ENCODE measurements at places on chromosomes 7 and 10.
A peak's percentile ranks its signal among the peaks of the same experiment; 100 is the strongest.

DNA sequence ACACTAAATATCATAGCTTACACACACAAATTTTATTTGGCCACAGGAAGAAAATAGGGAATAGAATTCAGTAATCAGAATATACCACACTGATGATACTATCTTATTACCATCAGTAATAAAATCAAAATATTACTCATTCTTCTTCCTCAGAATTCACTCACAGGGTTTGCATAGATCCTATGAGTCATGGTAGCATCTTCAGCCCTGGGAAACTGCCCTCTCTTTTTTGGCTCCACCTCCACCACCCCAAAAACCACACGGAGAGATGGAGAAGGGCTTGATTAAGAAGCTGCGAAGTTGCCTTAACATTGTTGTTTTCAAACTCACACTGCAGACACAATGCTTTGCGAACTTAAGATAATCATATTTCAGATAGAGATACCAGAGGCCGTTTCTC, 154.1 kb upstream of the AHR start:
- DNase-seq: peak; percentile 57

DNA sequence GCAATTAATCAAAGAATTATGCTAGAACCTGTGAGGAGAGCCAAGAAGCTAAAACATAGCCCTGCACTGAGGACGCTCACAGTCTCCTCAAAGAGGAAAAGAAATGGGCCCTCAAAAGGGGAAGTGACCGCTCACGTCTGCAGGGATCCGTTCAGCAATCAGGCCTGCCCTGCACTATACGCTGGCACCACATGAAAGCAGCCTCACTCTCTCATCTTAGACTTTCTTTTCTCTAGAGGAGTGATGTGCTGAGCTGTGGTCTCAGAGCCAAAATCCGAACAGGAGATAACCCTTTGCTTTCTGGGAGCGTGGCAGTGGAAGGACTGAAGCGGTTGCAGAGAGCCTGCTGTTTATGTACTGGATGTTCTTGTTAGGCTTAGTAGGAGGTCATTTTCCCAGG, 6.3 kb upstream of the IL2RA start:
- DNase-seq: no peak

DNA sequence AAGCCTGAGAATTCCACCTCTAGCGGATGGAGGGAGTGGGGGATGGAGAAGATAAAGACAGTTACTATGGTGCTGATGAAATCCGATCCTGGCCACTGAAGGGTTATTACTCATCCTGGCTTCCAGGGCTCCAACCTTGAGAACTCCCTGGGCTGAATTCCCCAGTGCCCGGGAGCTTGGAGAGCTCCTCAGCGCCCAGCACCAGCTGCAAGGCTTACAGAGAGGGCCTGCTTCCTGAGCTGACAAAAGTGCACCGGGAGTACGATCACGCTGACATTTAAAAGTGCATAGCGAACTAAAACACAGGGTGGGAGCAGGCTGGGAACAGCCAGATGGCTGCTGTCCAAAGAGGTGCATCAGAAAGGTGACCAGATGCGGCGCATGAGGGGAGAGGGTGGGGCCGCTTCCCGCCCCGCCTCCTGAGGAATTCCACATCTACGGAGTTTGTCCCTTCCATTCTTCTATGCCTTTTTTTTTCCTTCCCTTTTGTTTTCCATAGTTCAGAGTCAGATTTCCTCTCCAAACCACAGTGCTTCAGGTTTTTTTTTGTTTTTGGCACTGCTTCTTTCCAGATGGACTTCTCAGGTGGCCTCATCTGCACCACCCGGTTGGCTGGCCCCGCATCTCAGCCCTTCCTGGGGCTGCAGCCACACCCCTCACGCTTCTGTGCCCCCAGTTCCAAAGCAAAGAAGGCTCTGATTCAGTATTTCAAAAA, 62.4 kb upstream of the MKRN1 start:
- DNase-seq: no peak

- no peak for DNase-seq
Observed at GRCh38 chr10:133616371-133617130, 10.0 kb downstream of the FRG2B start.

GRCh38 chr7:25314094-25314730, 85.9 kb upstream of the NPVF start:
- no peak for DNase-seq

DNA sequence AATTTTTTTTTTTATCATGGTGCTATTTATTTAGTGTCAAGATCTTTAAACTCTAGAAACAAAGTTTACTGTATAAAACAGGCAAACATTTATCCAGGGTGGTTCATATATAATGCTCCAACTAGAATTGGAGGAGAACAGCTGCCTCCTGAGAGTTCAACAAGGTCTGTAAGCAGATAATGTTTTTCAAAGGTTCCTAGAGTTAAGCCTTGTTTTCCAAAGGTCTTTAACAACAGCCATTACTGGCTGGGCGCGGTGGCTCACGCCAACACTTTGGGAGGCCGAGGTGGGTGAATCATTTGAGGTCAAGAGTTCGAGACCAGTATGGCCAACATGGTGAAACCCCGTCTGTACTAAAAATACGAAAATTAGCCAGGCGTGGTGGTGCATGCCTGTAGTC, 316.7 kb downstream of the CCDC3 start:
- no peak for DNase-seq

DNA sequence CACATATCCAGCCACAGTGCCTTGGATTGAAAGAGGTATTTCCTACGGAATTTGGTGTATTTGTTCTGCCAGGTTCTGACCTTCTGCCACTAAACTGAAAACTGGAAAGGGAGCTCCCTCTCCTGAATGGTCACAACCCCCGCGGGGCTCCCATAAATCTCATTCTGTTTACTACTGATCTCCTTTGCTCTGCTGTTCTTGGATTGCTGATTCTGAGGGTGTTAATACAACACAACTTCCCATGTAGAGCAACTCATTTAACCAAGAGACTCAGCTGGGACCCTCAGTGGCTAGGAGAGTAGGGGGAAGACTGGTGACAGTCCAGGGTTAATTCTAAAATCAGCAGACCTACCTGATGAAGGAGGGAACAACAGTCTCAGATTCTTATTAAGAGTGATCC, 662.9 kb downstream of the INHBA start:
- DNase-seq: no peak

GRCh38 chr10:124592101-124592500, 130.5 kb downstream of the LHPP start:
- DNase-seq: no peak

GRCh38 chr10:14586901-14587300, 187.8 kb downstream of the FAM107B start:
- DNase-seq: peak; percentile 38

DNA sequence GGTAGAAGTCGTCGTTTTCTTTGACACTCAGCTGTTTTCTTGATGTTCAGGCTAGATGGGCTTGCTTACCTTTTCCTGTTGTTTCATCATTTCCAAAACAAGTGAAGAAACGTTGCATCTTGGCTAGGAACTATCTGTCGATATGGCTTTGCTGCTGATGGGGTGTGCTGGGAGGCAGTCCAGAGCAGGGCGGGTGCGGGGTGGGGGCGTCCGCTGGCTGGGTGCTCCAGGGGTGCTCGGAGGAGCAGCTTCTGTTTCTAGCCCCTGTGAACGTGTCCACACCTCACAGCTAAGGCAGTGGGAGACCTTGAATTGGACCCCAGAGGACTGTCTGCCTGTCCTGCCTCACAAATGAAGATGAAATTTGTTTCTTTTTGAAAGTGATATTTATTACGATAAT, 7.6 kb upstream of the SUN1 start:
- DNase-seq: no peak

- DNase-seq: no peak
Observed at GRCh38 chr7:147412782-147413556, 1177.6 kb upstream of the C7orf33 start.

GRCh38 chr10:127849224-127849623, 43.5 kb downstream of the CLRN3 start:
- DNase-seq: no peak

DNA sequence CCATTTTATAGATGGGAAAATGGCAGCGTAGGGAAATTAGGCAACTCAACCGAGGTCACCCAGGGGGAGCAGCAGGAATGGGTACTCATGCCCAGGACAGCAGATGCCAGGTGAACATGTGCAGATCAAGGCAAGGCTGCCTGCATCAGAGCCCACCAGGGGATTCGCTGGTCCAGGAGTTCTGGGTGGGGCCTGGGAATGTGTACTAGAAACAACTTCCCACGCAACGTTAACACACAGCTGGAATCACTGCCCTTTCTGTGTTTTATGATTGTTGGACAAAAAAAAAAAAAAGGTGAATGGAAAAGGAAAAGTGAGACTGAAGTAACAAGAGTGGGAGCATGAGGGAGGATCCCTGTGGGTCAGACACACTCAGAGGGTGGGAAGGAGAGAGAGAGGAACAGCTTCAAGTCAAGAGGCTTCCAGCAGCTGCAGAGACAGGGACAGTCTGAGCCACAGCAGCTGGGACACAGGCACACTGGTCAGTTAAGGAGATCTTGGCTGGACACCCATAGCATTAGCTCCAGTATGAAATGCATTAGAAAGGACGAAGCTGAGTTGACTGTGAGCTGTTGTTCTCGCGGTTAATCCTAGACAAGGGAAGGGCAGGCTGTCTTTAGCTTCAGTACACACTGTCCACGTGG, 187.9 kb upstream of the INHBA start:
- DNase-seq: no peak

DNA sequence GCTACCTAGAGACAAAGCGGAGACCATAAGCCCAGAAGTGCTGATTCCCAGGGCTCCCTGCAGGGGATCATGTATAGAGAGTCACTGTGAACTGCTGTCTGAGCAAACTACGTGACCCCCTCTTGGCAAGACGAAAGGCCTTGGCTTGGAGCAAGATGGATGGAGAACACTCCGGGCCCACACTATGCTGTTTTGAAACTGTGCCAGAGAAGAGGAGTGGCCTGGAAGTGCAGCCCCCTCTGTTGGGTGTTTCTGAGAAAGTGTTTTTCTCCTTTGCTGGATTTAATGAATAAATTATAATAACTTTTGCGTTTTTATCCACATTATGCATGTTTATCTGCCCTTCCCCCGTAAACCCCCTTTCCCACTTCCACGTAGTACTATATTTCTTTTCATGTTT, 639.3 kb upstream of the GALNT17 start:
- no peak for DNase-seq

- no peak for DNase-seq
Observed at GRCh38 chr7:7681936-7682329, 36.5 kb downstream of the RPA3 start.

DNA sequence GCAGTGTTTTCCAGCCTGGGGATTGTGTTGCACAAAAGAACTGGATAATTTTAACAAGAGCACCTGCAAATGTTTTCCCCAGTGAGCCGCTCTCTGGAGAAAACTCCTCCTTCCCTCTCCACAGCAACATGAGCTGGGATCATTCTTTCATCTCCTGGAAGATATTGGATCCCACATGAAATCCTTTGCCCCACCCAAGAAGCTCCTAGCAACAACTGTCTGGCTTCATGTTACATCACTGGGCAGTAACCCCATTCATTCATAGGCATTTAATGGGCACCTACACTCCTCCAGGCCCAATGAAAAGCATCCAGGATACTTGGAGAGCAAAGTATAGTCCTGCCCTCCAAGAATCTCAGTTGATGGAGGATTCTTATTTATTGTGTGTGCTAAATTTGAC, 27.2 kb downstream of the LSM5 start:
- DNase-seq: no peak

GRCh38 chr7:32221056-32221455, 150.8 kb upstream of the PDE1C start:
- DNase-seq: no peak

DNA sequence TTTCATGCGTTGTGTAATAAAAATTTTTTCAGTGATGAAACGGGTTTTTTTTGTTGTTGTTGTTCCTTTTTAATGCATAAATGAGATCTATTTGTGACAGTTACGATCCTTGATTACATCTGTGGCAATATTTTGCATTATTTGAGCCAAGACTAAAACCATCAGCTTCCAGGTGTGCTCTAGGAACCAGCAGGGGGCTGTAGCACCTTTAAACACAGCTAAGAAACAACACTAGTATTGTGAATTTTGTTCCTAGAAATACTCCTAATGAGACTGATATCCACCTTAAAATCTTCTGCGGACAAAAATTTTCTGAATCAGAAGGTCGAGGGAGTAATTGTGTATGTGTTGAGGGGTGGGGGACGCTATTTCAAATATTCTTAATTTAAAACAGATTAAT, 52.6 kb downstream of the FGFBP3 start:
- DNase-seq: no peak

- no peak for DNase-seq
Observed at GRCh38 chr10:3704565-3705325, 80.3 kb downstream of the KLF6 start.

- no peak for DNase-seq
Observed at GRCh38 chr10:95289003-95289920, 1.5 kb downstream of the PDLIM1 start.

DNA sequence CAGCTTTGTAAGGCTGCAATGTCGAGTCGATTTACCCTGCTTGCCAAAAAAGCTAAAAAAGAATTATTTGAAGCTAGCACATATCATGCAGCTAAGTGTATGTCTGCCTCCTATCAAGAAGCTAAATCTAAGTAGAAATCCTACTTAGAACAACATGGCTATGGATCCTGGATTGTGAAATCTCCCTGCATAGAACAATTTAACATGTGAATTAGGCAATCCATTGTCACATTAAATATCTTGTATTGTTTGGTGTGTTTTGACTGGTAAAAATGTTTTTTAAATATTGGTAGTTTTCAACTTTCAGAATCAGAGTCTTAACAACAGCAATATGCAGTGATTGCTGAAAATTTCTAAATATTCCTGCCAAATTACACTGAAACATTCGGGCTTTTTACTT, 73.3 kb downstream of the SKIDA1 start:
- DNase-seq: no peak

GRCh38 chr7:55903985-55904759, 16.9 kb downstream of the ZNF713 start:
- no peak for DNase-seq

DNA sequence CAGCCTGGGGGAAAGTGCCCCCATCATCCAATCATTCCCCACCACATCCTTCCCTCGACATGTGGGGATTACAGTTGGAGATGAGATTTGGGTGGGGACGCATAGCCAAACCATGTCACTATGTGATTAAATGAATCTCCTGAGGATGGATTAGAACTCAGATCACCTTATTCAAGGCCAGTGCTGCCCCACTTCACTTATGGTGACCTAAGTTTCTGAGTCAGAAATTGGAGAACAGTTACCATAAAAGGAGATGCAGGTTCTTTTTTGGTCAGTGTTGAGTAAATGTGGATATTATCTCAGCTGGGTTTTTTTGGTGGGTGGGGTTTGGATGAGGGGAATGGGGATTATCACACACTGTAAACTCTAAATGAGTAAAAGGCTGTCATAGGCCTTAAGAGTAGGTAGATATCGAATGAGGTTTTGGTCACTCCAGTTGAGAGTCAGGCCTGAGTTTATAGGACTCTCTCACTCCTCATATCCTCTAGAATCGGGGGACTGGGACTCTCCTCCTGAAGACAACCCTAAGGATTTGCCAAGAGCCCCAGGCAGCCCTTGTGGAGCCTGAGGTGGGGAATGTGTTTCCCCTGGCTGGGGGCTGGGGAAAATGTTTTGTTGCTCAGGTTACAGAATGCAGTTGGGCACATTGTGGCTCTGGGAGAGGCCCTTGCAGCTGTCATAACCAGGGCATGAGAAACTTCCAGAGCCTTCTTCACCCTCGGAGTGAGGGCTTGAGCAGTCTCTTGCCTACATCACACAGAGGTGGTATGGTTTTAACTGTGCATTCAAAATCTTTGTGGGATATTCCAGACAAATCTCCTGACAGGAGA, 213.0 kb downstream of the BAMBI start:
- DNase-seq: no peak
